ENCODE measurements at places on chromosomes 7 and 10. TPM values are rescaled to one million over a fixed set of nuclear protein-coding genes. Genes with fewer than 3 reads are reported as not detected.
A peak's percentile ranks its signal among the peaks of the same experiment; 100 is the strongest.

IRF5 gene
- polyA plus RNA-seq, result 0.46 TPM

DNA sequence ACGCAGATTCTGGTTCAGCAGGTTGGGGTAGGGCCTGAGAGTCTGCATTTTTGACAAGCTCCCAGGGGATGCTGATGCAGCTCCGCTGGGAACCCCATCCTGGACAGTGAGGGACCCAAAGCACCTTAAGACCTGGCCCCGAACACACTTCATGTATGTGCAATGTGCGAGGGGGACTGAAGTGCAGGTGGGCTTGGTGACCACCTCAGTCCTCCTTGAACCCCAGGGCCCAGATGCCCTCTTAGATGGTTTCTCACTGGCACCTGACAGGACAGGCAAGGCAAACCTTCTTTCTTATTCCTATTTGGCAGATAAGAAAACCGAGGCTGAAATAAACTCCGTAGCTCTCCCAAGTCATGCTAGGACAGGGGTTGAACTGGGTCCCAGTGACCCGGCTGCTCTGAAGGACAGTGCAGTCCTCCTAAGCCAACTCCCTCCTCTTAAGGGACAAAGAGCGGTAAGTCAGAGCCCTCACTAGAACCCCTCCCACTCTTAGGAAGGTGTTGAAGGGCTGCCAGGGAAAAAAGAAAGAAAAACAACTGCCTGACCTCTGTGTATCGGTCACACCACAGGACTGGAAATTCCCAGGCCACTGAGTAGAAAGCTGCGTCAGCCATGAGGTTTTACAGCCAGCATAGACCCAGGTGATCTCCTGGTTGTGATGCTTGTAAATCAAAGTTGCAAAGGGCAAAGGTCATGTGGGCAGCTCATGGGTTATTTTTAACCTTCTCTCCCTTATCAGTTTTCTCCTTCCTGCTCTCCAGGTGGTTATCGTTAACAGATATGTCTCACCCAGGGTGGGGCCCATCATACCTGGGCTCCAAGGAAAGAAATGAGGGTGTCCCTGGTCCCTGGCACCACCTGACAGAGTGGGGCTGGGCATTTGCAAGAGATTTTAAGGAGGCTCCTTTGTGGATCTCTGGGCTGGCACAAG lies 90.9 kb upstream of the SMNDC1 start:
- peak; percentile 99 for DNase-seq

NAT16 gene
- not detected for polyA plus RNA-seq

DNA sequence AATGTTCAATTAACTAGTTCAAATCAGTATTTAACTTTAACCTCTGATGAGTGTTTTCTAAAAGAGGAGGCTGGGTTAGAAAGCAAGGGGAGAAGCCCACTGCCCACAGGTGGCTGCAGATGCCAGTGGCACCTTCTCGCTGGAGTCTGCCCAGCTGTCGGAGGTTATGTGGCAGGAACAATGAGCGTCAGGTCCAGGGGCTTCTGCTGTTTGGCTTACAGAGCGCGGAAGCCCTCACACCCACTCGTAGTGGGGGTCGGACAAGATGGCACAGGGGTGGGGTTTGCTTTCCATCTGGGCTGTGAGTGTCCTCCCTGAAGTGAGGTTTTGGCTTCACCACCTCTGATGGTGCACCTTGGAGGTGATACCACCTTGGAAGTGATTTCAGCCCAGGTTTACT lies 8.5 kb downstream of the DYNC2I1 start:
- DNase-seq, result no peak

- DNase-seq, result peak; percentile 79
Measured at GRCh38 chr7:140517546-140518369, 38.5 kb upstream of the MKRN1 start.

DNA sequence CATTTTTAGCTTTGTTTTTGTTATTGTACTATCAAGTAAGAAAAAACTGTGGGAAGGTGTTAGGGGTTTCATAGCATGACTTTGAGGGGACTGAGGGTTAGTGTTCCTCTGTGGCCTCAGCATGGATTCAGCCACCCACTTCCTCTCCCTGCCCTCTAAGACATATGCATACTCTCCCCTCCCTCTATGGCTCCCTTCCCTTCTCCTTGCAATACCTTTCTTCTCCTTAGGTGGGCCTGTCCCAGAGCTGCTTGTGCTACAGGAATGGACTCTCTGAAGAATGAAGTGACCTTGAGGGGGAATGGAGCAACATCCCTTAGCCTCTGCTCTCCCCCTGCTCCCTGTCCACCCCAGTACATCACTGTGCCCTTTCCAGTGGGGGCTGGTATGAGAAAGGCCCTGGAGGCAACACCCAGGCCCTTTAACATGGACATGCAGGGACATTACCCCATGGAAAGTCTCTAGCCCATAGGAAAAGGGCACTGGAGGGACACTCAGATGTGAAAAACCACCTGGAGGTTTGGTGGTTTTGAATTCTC lies 22.4 kb downstream of the CDH23 start:
- no peak for DNase-seq

TECPR1 gene
- 12.3 TPM for polyA plus RNA-seq

GRCh38 chr10:69100136-69100872 lies 12.4 kb downstream of the SRGN start:
- no peak for DNase-seq

SLC26A3 gene
- not detected for polyA plus RNA-seq

DNA sequence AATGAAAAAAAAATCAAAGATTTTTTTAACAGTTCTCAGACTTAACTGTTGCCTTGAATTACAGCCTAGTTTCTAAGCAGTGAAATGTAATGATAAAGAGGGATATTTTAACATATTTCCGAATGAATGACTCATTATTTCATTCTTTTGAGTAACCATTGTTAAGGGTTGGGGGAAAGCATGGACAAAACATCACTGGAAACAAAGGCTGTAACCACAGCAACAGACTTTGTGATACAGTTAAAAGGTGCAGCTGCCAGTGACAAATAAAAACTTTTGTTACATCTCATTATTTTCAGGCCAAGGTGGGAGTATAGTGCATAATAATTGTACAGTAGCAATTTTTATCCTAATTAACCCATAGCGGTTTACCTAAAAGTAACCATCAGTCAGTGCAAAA lies 172.6 kb downstream of the LRRTM3 start:
- peak; percentile 2 for DNase-seq

DPYSL4 gene
- 27.1 TPM for polyA plus RNA-seq

- DNase-seq, result no peak
Measured at GRCh38 chr10:65312876-65313275, 1613.0 kb upstream of the LRRTM3 start.

GRCh38 chr7:25675789-25676474 lies 447.6 kb upstream of the NPVF start:
- DNase-seq, result no peak

DNA sequence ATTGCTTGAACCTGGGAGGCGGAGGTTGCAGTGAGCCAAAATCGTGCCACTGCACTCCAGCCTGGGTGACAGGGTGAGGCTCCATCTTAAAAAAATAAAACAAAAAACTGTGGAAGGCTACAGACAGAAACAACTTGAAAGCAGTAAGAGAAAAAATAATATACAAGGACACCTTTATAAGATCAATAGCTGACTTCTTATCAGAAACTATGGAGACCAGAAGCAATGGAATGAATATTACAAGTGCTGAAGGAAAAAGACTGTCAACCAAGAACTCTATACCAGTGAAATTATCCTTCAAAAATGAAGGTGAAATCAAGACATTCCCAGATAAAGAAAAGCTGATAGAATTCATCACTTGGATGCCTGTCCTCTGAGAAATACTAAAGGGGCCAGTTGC lies 49.0 kb downstream of the RBAK start:
- DNase-seq, result no peak

- DNase-seq, result no peak
Measured at GRCh38 chr7:23164846-23165245, 17.0 kb upstream of the NUP42 start.

DNA sequence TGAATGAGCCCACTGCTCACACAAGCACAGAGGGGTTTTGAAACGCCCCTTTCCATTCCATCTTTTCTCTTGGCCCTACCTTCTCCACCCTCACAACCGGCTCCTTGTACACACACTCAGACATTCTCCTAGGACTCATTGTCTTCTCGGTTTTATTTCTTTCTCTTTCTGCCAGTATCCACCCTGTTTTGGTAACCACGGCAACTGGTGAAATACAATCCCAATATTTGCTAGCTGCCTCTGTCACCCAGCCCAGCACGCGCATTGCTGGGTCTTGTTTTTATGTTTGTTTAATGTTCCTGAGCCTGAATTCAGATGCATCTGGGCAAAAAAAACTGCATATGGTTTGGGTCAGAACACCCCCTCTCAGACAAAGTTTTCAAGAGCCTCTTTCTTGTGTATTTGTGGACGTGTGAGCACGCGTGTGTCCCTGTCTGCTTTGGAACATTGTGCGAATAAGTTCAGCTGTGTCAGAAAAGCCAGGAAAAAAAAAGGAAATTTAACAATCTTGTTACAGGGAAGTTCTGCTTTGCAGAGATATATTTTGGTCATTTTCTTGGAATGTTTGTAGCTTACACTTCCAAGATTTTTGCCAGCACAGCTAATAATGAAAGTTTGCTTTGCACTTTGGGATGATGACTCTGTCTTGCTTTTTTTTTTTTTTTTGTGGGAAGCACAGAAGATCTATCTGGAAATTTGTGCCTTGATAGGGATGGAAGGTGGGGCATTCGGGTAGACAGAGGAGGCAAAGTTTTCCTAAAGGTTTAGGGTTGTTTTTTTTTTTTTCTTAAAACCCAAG lies 225.9 kb downstream of the TRIL start:
- DNase-seq, result peak; percentile 57

DNA sequence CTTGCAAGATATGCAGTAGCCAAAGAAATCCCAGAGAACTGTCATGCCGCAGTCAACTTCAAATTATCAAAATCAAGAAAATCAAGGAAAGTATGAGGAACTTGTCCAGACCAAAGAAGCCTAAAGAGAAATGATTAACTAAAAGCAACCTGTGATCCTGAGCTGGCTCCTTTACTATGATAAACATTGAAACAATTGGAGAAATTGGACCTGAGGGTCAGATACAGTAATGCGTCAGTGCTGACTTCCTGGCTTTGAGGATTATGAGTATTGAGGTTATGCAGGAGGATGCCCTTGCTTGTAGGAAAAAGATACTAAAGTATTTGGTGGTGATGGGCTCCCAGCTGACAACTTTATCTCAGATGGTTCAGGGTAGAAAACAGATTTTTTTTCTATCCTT lies 324.7 kb upstream of the AKR1E2 start:
- DNase-seq, result peak; percentile 84

ABCB4 gene
- polyA plus RNA-seq, result 0.11 TPM

GALNT17 gene
- not detected for polyA plus RNA-seq
